Sigmoid colon (tissue), 7 donors: ENCODE measurements at places on chromosomes 5 and 9. TPM values are rescaled to one million over a fixed set of nuclear protein-coding genes. Genes with fewer than 3 reads are reported as not detected.

The TNFSF8 gene
- 1.4 TPM for total RNA-seq

The MLANA gene
- not detected for total RNA-seq

The RPL35 gene
- total RNA-seq = 3,683 TPM

The ROPN1L gene
- total RNA-seq = 0.68 TPM

The TEK gene
- total RNA-seq = 8.9 TPM

The ECSCR gene
- 14.8 TPM for total RNA-seq

The STXBP1 gene
- 97.2 TPM for total RNA-seq

The IFNB1 gene
- not detected for total RNA-seq

The ARL10 gene
- total RNA-seq = 16.9 TPM

The RNF44 gene
- 15.0 TPM for total RNA-seq
